ENCODE measurements at places on chromosomes 6 and 20.

DNA sequence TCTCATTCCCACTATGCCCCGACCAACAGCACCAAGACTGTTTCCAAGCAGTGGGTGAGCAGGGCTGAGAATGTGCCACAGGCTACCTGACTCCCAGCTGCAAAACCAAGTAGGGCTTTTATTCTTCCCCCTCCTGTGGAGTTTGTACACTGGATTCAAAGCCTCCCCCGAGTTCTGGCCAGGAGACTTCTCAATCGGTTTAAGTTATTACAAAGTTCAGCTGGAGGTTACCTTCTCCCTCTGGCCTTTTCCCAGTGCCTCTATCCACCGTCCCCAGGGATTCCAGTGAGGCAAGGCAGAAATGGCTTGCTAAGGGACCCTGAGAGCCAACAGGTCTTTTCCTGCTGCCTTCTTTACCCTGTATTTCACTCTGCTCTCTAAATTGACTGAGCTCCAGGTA is 217.0 kb downstream of the ADGRG6 start:
- no peak for DNase-seq

DNA sequence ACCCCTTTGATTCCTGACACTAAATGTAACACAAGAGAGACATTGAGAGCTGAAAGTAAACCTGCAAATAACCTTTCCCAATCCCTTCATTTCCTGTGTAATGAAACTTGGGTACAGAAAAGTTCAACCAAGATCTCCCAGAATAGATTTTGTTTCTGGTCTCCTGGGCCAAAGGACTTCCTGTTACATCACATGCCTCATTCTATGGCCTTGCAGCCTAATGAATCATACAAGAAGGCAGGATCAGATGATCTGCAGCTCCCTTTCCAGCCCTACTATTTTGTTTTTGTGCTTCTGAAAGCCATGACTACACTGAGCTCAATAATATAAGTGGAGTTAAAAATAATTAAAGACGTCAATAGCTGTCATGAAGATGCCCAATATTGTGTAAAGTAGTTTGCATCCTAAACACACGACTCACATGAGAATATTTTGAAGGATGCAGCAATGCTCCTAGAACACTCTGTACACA is 73.4 kb upstream of the NOX3 start:
- DNase-seq, result no peak

- no peak for DNase-seq
Observed at GRCh38 chr6:147595961-147596360, 87.5 kb downstream of the SAMD5 start.

DNA sequence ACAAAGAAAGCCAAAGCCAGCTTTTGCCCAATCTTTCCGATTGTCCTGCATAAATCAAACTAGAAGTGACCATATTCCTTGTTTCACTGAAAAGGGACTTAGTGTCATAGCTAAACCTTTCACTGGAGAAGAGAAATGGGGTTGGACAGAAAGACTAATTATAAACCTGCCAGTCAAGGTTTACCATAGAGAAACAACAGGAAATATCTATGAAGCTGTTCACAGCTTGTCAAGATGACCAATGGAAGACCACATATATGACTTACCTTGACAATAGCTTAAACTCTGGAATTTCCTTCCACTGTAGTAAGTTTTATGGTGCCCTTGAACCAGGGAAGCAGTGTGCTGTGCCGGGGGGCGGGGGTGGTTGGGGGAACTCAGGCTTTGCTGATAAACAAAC is 107.7 kb upstream of the PHACTR1 start:
- DNase-seq, result no peak

GRCh38 chr6:140782941-140783340 is 1349.8 kb upstream of the GJE1 start:
- DNase-seq, result no peak

- DNase-seq, result no peak
Observed at GRCh38 chr6:3847521-3847920, 1.7 kb upstream of the FAM50B start.

DNA sequence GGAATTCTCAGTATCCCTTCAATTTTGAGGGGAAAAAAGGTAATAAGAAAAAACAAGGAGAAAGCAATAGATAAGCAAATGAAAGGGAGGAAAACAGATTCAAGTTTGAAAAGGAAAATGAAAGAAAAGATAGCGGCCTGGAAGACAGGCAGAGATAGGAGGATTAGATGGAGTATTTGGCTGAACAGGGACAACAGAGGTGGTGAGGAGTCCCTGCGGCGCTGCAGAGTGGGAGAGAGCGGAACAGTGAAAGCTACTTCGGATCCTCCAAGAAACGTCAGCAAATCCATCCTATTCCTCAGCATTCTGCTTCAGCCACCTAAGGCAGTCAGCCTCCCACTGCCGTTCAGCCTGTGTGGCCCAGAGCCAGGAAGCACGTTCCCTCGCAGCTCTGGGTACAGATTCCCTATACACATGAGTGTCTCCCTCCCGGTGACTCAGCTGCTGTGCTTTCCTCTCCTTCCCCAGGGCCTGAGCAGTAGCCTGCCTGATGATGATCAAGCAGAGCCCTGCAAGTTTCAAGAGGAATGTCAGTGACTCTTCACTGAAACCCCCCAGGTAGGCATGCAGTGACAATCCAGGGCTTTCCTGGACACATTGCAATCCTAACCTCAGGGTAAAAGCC is 43.4 kb upstream of the CDYL start:
- no peak for DNase-seq

- DNase-seq, result no peak
Observed at GRCh38 chr6:38730140-38730862, 15.2 kb downstream of the DNAH8 start.

- no peak for DNase-seq
Observed at GRCh38 chr20:42192321-42192720, 574.1 kb upstream of the CHD6 start.

DNA sequence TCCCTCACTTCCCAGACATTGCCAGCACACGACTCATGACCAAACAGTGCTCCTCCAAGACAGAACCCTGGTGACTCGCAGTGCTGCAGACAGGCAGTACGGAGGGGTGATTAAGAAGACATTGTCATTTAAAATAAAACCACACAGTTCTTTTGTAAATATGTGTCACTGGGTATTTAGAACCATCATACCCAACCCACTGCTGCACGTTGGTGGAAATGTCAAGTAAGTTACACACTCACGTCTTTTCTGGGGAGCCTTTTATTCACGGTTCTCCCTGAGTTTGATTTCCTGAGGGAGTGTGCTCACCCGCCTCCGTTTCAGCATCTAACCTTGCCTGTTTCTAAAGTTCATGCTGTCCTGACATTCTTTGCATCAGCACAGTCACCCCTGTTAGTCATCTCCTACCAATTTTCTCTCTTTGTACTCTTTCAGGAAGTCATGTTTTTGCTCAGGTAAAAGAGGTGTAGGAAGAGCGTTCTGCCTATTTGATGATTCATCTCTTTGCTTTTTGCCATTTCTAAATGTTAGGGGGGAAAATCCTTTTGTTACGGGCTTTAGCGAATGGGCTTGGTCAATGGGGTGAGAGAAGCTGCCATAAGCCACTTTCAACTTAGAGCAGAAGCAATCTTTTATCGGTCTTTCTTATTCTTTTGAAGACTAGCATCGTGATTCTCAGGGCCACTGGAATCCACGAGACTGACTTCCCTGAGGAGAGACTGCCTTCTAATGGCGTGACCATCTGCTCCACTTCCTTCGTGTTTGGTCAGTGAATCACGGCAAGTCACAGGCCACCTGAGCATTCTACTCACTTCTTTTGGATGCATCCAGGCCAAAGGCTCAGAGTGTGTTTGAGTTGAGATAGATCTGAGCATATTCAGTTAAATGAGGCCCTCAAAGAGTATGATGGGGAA is 512.8 kb upstream of the JARID2 start:
- DNase-seq, result no peak

GRCh38 chr6:36627801-36628246 is 33.7 kb downstream of the SRSF3 start:
- no peak for DNase-seq

- DNase-seq, result no peak
Observed at GRCh38 chr6:151680846-151681432, 126.5 kb upstream of the ESR1 start.

DNA sequence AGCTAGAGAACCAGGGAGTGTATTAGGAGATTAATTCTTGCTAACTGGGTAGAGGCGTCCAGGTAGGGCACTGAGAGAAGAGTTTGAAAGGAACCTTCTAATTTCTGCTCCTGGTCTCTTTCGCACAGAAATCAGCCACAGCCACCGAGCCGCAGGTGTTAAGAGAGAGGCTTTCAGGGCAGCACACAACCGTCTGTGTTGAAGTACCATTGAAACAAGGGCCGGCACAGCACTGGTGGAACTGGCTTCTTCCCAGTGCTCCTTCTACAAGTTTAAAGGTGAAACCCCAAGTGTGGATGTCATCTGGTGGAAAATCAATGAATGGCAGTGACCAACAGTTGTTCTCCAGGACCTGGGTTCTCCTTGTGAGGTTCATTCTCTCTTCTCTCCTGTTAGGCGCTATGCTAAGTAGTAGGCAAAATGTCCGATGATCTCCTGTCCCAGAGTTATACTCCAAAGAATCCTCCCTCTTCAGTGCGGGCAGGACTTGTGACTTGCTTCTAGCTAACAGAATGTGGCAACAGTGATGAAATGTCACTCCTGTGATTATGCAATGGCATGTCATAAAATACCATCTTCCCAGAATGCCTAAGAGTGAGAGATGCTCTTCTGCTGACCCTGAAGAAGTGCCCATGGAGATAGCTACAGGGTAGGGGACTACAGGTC is 15.0 kb upstream of the RIN2 start:
- DNase-seq, result no peak

GRCh38 chr6:96394727-96395126 is 126.9 kb upstream of the UFL1 start:
- no peak for DNase-seq

DNA sequence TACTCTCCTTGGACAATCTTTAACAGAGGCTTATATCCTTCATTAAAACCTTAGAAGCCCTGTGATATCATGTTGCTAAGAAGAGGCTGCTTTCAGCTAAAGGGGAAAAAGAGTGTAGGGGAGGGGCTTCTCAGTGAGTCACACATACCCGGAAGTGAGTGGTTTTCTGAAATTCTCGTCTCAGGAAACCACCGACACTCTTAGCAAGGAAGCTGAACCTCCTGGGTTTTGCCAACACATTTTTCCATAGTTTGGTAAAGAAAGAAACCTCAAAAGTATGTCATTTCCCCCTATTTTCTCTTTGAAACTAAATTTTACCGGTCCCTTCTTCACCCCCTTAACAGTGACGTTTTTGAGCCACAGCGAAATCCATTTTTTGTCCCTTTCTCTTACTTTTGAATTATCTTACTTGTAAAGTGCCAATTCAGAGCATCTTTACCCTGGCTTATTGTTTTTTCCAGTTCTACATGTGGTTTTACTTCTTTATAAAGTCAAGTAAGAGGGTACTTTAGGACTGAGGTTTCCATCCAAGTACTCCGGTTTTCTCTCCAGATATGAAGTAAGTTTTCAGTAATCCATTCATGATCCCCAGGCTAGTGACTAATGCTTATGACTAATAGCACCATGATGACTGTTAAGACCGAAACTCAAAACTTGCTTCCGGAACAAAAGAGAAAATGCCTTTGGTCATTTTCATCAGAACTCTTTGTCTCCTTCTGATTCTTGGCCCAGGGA is 219.3 kb downstream of the ARHGAP18 start:
- DNase-seq, result no peak

DNA sequence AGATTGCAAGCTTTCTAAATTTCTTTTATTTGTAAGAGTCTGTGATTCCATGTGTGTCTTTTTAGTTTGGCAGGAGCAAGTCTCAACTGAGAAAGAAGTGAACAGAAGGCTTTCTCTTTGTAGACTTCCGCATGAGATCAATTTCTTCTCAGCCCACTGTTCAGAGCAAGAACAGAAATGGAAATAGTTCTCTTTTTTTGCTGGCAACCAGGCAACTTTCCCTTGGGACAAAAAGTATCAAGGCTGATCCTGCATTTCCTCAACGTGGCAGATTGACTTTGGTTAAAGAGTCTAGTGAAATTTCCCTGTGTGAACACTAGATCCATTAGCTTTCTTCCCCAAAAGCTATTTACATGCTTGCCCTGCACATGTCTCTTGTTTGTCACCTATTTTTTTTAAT is 46.8 kb upstream of the JAG1 start:
- no peak for DNase-seq

DNA sequence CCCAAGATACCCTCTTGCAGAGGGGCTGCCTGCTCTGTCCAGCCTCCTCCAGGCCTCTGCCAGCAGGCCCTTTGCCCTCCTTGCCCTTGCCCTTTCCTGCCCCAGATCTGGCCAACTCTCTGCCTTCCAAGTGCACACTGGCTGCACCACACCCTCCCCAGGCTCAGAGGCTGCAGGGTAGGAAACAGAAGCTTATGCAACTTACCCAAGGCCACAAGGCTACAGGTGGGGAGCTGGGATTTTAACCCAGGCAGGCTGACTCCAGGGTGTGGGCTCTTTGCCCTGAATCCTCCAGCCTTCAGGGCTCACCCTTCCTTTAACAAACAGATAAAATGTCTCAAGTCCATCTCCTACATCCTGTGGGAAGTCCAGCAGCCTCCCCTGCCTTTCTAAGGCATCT is 14.5 kb upstream of the TRAF3IP2 start:
- DNase-seq, result no peak

GRCh38 chr6:17015551-17016381 is 86.1 kb upstream of the STMND1 start:
- DNase-seq, result no peak

GRCh38 chr6:46637145-46637544 is 15.5 kb downstream of the CYP39A1 start:
- no peak for DNase-seq

- peak; percentile 37 for DNase-seq
Observed at GRCh38 chr20:32534661-32535240, 50.4 kb downstream of the NOL4L start.

GRCh38 chr20:50360218-50360672 is 149.9 kb upstream of the PTPN1 start:
- no peak for DNase-seq

- no peak for DNase-seq
Observed at GRCh38 chr20:53444401-53445149, 149.1 kb downstream of the ZNF217 start.

GRCh38 chr6:162198925-162199324 is 528.6 kb downstream of the PRKN start:
- DNase-seq, result no peak

DNA sequence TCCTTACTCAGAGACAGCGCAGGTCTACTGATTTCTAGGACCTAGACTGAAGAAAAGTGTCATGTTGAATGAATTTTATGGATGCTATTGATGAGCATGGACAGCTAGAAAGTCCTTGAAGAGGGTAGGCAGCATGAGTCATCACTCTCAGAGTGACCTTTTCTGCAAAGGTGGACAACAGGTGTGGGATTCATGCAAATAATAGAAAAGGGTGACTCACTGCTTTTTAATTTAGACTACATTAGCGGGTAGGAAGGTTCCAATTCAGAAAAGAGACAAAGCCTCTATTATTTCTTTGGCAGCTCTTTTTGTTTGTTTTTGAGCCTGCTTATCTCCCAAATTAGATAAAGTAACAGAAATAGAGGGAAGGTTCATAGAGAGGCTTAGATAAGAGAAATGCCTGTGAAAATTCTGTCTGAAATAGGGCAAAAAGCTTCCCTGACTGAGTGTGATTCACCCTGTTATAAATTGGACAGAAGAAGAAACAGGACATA is 191.4 kb downstream of the TENT5A start:
- no peak for DNase-seq

GRCh38 chr6:135030056-135030473 is 24.6 kb downstream of the HBS1L start:
- DNase-seq, result no peak
